ENCODE measurements at places on chromosomes 2 and 18. TPM values are rescaled to one million over a fixed set of nuclear protein-coding genes. Genes with fewer than 3 reads are reported as not detected.

Gene RNU2-63P
- not detected for total RNA-seq

Gene MDH1B
- total RNA-seq, result 2.5 TPM

Gene AKAIN1
- not detected for total RNA-seq

Gene TP53I3
- 56.8 TPM for total RNA-seq

Gene GPN1
- 24.2 TPM for total RNA-seq

Gene FBXO48
- total RNA-seq, result 1.5 TPM

Gene LHCGR
- 0.13 TPM for total RNA-seq

Gene AQP4
- total RNA-seq, result 453 TPM

Gene LDLRAD4
- 22.6 TPM for total RNA-seq

Gene PCGF1
- total RNA-seq, result 27.1 TPM

Gene MOGAT1
- not detected for total RNA-seq

Gene ZDBF2
- 6.1 TPM for total RNA-seq

Gene ONECUT2
- 0.26 TPM for total RNA-seq

Gene PCBP1
- total RNA-seq, result 404 TPM

Gene CCDC68
- total RNA-seq, result 13.8 TPM

Gene DES
- 101 TPM for total RNA-seq

Gene NYAP2
- total RNA-seq, result 0.55 TPM

Gene UPP2
- total RNA-seq, result not detected

Gene TRABD2A
- 6.3 TPM for total RNA-seq

Gene NOSTRIN
- 26.4 TPM for total RNA-seq

Gene FNDC4
- total RNA-seq, result 8.0 TPM

Gene SPP2
- total RNA-seq, result not detected

Gene NGEF
- total RNA-seq, result 0.71 TPM

Gene SLC5A7
- total RNA-seq, result 0.23 TPM

Gene NEURL3
- total RNA-seq, result 0.18 TPM

Gene CD8B
- 3.6 TPM for total RNA-seq

Gene LYPD1
- 2.5 TPM for total RNA-seq

Gene AQP12B
- total RNA-seq, result not detected

Gene NFATC1
- total RNA-seq, result 17.1 TPM

Gene YWHAQ
- 229 TPM for total RNA-seq

Gene TMEM17
- 1.8 TPM for total RNA-seq

Gene TRIM54
- not detected for total RNA-seq

Gene GKN2
- 181 TPM for total RNA-seq

Gene PLCD4
- total RNA-seq, result 0.89 TPM

Gene ANKRD30BL
- not detected for total RNA-seq

Gene LIMS4
- total RNA-seq, result 2.0 TPM

Gene UGT1A5
- total RNA-seq, result 0.10 TPM

Gene RNF125
- 6.1 TPM for total RNA-seq

Gene LCT
- 0.09 TPM for total RNA-seq

Gene ZNF892
- total RNA-seq, result 4.3 TPM
